Subcutaneous adipose tissue (tissue), 4 donors: ENCODE measurements at places on chromosomes 2 and 18. TPM values are rescaled to one million over a fixed set of nuclear protein-coding genes. Genes with fewer than 3 reads are reported as not detected.

PTPRN gene
- total RNA-seq = not detected

NEUROD1 gene
- not detected for total RNA-seq

RMDN2 gene
- 15.0 TPM for total RNA-seq

ABCG5 gene
- not detected for total RNA-seq

BMP10 gene
- not detected for total RNA-seq

PARD6G gene
- 4.1 TPM for total RNA-seq

CD28 gene
- total RNA-seq = 7.3 TPM

MAB21L4 gene
- not detected for total RNA-seq

POTEJ gene
- not detected for total RNA-seq

GPR75 gene
- 2.6 TPM for total RNA-seq

RPRM gene
- total RNA-seq = not detected

CEP76 gene
- total RNA-seq = 5.7 TPM

OSBPL1A gene
- total RNA-seq = 71.4 TPM

TRPM8 gene
- not detected for total RNA-seq

AKAIN1 gene
- not detected for total RNA-seq

RAB6C gene
- not detected for total RNA-seq

CNRIP1 gene
- 59.8 TPM for total RNA-seq

C2orf72 gene
- total RNA-seq = 1.3 TPM

TUBA3E gene
- total RNA-seq = not detected

LYPD1 gene
- total RNA-seq = not detected

CFC1B gene
- total RNA-seq = not detected

ANKRD36 gene
- total RNA-seq = 36.0 TPM

LINC00305 gene
- total RNA-seq = not detected

IL36RN gene
- not detected for total RNA-seq

LIMS4 gene
- total RNA-seq = 0.85 TPM

SMC6 gene
- 15.0 TPM for total RNA-seq

MRPL44 gene
- 22.5 TPM for total RNA-seq

L3MBTL4 gene
- 6.0 TPM for total RNA-seq

CCDC102B gene
- total RNA-seq = 12.3 TPM

DTNA gene
- total RNA-seq = 38.8 TPM

STARD6 gene
- not detected for total RNA-seq

GKN1 gene
- not detected for total RNA-seq

IGFBP2 gene
- total RNA-seq = 50.5 TPM

COLEC12 gene
- total RNA-seq = 56.4 TPM

ACTR2 gene
- 150 TPM for total RNA-seq

SULT1C4 gene
- 1.9 TPM for total RNA-seq

GAL3ST2 gene
- 2.2 TPM for total RNA-seq

FLACC1 gene
- total RNA-seq = 2.1 TPM

SERPINB3 gene
- total RNA-seq = not detected

DUSP2 gene
- total RNA-seq = 10.2 TPM

FSHR gene
- not detected for total RNA-seq

ZNF396 gene
- 2.3 TPM for total RNA-seq

NTSR2 gene
- total RNA-seq = 1.1 TPM
